Stimulated activated CD8-positive, alpha-beta memory T cell treated with anti-CD3 and anti-CD28 coated beads, Interleukin-15, amount 100 ng/mL, for 1 hour (primary cell): ENCODE measurements at places on chromosomes 2 and 18.

DNA sequence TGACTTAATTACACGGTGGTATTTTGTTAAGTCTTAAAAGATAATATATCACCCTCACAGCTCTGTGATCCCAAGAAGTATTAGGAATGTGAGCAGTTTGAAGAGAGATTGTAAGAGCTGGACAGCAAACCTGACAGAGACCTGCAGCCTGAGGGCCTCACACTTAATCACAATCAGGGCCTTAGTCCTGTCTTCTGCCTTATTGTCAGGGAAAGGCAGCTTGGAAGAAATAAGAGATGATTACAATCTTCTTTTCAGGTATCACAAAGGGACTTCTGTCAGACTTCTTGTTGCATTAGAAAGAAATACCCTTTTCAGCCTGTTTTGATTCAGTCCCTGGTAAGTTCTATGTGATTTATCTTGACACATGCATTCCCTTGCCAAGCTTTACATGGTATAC is 1433.8 kb upstream of the SLC39A10 start:
- DNase-seq = no peak

DNA sequence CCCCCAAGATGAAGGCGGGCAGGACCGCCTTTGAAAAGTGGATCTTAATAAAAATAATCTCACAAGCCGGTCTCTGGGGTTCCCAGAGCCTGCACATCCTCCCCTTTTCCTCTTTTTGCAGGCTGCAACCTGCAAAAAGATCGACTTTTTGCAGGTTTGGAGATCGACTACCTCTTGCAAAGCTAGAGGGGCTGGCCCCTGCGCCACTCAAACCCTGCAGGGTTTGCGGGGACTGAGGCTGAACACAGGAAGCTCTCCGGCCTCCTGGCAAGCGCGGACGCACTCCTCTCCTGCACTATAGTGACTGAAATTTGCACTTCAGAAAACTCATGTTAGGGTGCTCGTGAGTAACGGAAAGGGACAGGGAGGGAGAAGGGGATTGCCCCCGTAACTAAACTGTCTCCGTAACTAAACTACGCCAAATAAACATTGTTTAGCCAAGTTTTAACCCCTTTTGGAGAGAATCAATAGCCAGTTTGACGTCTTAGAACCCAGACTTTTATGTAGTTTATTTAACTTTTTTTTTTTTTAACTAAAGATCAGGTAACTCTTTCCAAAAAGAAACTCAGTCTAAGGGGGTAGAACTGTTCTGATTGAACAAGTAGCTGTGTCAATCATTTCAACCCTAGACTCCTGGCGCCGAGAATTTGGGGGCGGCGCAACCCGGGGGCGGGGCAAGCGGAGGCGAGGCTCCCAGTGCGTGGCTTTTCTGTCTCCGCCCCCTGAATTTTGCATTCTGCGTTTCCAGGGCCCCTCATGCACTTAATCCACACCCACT is 2.5 kb downstream of the IGFBP5 start:
- DNase-seq = peak; percentile 27

DNA sequence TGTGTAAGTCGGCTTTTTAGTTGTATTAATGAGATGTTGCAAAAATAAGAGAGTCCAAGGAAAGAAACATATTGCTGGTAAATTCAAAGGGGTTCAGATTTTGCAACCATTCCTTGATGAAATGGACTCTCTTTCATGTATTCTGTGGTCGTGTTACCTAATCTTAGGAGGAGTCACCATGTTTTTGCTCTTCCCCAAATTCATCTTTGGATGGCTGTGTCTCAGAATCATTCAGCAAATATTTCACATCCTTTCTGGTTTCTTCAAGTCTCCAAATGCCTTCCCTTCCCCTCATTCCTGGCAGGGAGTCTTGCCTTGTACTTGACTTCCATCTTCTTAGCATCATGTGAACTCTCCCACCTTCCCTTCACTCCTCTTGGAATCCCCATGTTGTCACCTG is 66.1 kb downstream of the PTPRM start:
- no peak for DNase-seq

GRCh38 chr18:58645398-58645797 is 16.5 kb upstream of the ALPK2 start:
- no peak for DNase-seq

DNA sequence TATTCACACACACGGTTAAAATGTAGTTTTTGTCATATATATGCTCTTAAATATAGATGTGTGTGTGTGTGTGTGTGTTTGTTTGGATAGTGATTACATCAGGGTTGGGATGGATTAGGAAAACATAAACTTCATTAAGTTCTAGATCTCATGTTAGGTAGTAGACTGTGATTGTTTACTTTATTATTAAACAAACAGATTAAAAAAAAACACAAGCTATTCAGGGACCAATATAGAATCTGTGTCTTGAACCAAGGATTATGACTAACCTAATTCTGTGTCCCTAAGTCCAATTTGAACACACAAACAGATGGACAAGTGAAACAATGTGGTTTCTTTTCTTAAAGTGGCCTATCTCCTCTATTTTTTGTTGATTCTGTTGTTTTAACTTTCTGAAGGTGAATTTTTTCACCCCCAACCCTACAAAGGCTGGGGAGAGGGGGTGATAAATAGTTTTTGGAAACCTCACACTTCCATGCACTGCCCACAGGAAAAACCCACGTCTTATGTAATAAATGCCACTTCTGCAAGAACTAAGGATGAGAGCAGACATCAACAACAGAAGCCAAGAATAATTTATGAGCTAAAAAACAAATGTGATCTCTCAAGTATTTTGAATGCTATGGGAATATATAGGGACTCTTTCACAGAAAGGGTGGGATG is 40.7 kb downstream of the IL1R2 start:
- DNase-seq = no peak

- DNase-seq = no peak
Observed at GRCh38 chr2:209495855-209496585, 72.2 kb downstream of the MAP2 start.

- DNase-seq = no peak
Observed at GRCh38 chr2:221156062-221156734, 415.9 kb downstream of the EPHA4 start.
